Progenitor cell of endocrine pancreas (in vitro differentiated cells): ENCODE measurements at places on chromosomes 7 and 10.

DNA sequence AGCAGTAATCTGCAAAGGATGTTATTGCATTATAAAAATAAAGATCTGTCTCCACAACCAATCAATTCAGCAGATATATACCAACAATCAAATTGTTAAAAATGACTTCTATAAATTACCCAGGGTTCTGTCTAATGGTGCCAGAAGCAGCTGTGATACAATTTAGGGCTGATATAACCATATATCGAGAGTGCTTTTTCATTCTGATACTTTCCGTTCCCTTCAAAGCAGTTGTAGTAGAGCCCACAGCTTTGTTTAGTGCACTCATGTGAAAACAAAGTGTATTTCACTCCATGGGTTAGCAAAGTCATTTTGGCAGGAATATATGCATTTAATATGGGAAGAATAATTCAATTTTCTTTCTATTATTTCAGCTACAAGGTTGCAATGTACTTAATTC lies 83.1 kb upstream of the CHCHD3 start:
- no peak for DNase-seq

- DNase-seq: no peak
Observed at GRCh38 chr10:38146579-38147333, 52.6 kb downstream of the ZNF37A start.

GRCh38 chr7:55515569-55516279 lies 56.6 kb downstream of the VOPP1 start:
- no peak for DNase-seq

- no peak for DNase-seq
Observed at GRCh38 chr7:142654398-142654797, 94.9 kb upstream of the PRSS1 start.

DNA sequence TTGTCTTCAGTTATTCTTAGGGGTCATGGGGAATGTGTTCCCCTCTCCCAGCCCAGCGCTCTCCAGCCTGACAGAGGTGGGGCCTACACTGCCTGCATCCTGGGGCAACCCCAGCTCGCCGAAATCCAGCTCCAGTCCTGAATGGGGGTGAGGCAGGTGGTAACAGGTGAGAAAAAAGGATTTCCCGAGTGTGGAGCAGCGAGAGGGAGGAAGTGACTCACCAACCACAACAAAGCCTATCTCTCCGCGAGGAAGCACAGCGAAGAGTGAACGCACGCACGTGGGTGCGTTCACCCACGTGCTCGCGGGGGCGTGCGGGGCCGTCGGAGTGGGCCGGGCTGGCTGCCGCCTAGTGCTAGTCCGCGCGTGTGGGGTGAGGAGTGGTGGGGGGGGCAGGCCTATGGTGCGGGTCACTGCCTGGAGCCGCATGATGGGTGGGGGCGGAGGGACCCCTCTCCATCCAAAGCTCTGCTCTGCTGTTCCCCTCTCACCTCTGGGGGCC lies 855 bp upstream of the PALD1 start:
- no peak for DNase-seq

DNA sequence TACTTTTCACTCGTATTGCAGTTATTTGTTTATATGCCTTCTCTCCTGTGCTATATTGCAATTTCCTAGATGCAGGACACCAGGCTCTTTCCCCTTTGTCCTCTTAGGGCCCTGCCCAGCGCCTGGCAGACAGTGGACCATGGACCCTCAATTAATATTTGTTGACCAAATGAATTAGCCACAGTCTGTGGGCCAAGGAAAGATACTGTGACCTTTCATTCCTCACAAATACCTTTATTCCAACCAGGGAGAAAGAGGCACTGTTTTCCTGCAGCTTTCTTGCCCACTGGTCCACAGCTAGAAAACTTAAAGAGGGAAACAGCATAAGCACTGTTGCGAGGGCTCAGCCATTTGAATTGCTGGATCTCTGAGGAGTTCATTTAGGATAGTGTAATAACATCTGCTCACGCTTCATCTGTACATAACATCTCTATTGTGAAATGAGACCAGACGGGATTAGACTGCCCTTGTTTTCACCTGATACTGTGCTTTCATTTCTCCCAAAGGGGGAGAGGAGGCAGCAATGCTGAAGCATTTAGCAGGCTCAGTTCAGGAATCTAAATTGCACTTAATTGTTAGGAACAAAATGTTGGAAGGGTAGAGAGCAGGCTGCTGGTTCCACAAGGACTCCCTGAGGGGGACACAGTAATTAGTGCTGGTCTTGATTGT lies 46.7 kb downstream of the TNS3 start:
- DNase-seq: no peak
